ENCODE measurements at places on chromosomes 2 and 18.

DNA sequence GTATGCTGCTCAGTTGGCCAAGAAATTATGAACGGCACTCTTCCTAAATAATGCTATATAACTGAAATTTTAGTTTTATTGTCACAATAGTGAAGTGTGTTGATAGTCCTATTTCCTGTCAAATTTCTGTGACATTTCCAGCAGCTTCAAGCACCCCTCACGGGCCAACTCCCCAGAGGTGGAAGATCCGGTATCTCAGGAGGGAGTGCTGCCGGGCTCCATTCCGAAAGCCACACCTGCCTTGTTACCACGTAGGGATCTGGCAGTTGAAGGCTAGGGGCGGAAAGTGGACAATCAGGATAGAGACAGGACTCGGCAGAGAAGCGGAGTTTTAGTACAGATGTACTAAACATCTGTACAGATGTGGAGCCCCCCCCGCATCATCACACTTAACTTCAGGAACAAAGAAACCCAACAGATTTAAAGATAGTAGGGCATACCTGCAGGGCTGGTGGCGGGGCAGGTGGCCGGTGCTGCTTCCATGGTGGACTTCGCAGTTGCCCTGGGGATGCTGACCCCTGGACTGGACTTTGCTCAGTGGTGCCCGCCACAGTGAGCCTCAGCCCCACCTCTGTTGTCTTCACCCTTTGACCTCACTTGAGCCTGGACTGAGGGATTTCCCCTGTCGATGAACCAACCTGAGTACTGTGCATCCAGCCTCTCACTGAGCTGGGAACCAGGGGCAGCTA lies 22.3 kb downstream of the ASAP2 start:
- DNase-seq = no peak

DNA sequence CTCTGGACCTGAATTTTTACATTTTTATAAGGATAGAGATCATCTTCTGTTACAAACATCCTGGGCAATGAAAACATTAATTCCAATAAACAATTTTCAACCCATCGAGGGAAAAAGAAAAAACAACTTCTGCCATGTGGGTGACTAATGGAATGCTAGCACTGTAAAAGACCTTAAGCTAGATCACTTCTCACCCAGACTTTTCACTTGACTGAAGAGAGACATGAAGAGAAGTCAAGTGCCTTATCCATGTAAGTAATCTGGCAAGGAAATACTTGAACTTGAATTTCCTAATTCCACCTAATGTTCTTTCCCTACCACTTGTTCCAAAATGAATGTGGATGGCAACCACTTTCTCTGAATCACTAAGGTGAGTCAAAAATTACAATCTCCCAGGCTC lies 98.3 kb upstream of the ACVR1C start:
- no peak for DNase-seq

- no peak for DNase-seq
Observed at GRCh38 chr18:58213440-58213839, 169.4 kb downstream of the NEDD4L start.

DNA sequence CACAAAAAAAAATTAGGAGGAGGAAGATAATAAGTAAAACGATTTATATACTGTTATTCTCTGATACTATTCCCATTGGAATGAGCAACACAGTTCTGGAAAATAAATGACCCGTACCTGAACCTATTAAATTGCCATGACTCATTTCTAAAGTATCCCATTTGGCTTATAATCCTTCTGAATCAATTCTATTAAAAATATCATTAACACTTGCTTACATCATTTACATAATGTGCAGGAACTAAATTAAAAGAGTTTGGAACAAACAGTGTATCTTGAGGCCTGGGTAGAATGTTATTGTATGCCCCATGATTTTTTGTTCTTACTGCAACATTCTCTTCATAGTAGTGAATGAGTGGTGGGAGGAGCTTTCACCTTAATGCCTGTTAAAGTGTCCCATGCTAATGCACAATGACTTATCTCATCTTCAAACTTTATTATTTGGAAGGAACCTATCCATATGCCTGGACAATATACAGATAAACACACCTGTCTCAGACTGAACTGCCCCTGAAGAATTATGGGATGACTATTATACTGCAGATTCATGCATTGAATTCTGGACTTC lies 549.9 kb upstream of the ACVR2A start:
- DNase-seq = no peak

DNA sequence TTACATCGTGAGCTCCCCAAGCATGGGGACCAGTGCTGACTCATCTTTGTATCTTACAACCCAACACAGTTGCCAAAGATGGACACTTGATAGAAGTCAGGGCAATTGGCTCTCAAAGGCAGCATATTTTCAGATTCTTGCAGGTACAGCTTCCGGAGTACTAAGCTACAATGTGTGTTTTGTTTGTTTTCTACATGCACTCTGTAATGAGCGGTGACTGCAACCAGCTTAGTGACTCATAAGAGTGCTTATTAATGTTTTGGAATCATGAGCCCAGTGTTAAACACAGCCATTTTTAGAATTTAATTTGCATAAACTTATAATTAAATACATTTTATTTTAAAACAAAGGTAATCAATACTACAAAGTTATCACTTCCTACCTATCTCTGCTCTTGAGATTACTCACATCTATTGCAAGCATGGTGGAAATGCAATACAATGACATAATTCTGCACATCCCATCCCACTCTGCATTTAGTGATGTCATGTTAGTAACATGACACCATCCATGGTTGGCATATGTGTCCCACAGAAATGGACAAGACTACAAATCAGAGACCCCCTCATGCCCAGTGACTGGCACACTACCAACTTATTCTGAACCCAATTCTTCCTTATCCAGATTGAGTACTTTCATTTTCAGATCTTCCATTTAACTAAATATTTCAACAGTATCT lies 399.8 kb upstream of the ST6GAL2 start:
- DNase-seq = no peak

DNA sequence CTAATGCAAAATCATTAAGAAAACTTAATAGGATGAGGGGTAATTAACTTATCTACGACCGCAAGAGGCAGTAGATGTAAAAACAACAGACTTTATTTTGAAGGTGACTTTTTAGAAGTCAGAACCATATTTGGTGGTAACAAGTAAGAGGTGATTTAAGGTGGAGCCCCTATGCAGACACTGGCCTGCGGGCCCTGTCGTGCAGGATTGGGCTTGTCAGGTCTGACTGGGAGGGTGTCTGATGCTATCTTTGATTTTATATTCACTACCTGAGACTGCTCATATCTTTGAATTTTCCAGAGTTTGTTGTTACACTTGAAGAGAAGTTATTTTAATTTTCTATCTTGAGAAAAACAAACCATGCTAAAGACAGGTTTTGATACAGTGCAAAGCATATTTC lies 29.1 kb upstream of the SCLY start:
- no peak for DNase-seq

GRCh38 chr18:2932247-2933181 lies 80.4 kb downstream of the LPIN2 start:
- DNase-seq = peak; percentile 22

DNA sequence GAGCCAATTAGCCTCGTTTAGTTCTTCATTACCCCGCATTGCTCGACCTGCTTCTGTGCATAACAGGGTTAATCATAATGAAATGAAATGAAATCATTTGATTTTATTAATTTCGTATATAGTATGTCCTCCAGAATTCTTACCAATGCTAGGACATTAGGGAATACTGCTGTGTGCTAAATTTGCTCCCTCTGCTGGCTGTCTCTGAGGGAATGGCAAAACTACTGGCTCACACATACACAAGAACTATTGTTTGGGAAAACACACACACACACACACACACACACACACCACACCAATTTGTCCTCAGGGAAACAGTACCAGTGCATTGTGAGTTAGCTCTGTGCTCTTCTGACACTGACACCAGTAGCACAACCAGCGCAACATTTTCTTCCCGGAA lies 273.3 kb upstream of the TCF4 start:
- DNase-seq = peak; percentile 30

Measured in NCI-H1105 treated with DMSO at 0.1 percent for 48 hours (cell line).